ENCODE measurements at places on chromosomes 6 and 20.

GRCh38 chr6:56382416-56382940 is 135.1 kb upstream of the COL21A1 start:
- DNase-seq, result no peak

- no peak for DNase-seq
Measured at GRCh38 chr6:28719275-28719940, 193.7 kb downstream of the GPX5 start.

- no peak for DNase-seq
Measured at GRCh38 chr6:131167773-131168172, 32.5 kb downstream of the AKAP7 start.

DNA sequence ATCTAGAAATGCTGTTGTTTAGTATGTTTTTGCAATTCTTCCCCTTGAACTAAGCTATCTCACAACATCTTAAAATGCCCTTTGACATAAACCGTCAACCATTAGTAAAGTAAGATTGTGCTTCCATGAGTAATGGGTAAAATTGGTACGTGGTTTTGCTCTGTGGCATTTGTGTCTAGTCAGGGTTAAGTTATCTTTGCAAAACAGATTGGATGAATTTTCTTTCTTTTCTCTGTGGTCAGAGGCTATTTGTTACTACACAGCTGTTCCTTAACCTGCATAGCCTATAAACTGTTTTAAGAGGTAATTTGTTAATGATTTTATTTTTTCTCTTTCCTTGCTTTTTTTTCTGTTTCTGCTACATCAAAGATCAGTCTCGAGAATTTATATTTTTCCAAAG is 75.4 kb downstream of the RPP40 start:
- no peak for DNase-seq

DNA sequence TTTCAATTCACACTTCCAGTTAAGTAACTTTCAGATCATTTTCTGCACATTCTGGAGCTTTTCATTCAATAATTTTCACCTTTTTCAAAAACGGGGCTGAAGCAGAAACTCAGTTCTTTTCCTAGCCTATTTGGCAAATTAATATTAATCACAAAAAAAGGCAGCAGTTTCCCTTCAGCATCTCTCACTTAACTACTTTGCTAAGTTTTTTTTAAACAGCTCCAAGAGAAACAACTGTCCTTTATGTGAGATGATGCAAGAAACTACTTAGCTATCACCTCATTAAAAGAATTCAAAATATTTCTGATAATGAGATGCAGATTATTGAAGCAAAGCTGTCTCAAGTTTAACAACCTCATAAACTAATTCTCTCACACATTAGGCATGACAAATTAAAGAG is 11.8 kb downstream of the CASS4 start:
- DNase-seq, result no peak

GRCh38 chr6:80550748-80551147 is 444.3 kb downstream of the BCKDHB start:
- no peak for DNase-seq

GRCh38 chr6:88246654-88247053 is 80.5 kb upstream of the CNR1 start:
- DNase-seq, result no peak

DNA sequence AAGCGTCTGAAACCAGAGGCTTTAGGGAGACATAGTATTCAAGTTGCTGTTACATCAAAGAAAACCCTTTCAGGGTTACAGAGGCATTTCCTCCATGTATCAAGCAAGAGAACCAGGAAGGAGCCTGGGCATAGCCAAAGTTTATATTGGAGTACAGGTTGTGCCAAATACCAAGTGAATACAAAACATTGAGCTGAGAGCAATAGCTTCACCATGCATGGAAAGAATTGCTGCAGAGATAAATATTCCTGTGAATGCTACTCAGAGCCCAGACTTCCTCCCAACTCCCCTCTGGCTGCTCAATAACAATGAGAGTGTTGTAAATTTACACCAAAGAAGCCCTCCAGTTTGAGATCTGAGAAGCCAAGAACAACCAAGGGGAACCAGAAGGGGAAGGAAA is 618.9 kb downstream of the DHX35 start:
- no peak for DNase-seq

GRCh38 chr6:35534407-35535170 is 21.9 kb upstream of the TULP1 start:
- no peak for DNase-seq

- DNase-seq, result no peak
Measured at GRCh38 chr20:52746770-52747169, 225.4 kb upstream of the TSHZ2 start.

- no peak for DNase-seq
Measured at GRCh38 chr20:4766631-4767030, 44.9 kb downstream of the PRND start.

DNA sequence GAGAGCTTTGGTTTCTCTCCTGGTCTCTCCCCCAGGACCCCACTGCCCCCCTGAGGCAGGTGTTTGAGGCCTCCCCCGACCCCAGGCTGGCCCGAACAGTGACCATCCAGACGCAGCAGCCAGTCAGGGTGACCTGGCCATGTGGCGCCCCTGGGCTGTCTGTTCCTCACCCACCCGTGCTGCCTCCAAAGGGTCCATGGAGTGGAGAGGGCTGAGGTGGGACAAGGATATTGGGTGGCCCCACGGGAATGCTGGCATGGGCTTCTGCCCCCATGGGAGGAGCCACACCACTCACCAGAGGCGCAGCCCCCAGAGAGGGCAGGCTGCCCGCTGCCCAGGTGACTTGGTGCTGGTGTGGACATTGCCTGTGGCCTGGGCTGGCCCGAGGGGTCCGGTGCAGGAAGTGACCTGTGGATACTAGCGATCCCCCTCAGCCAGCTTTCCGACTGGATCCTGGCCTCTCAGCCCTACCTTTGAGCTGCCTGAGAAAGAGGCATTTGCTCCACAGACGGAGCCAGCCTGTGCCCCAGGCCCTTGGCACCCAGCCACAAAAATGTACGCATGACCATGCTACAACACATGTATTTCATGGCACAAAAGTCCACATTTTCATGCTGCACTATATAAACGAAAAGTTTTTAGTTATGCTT is 50.8 kb downstream of the BCAS4 start:
- DNase-seq, result no peak

DNA sequence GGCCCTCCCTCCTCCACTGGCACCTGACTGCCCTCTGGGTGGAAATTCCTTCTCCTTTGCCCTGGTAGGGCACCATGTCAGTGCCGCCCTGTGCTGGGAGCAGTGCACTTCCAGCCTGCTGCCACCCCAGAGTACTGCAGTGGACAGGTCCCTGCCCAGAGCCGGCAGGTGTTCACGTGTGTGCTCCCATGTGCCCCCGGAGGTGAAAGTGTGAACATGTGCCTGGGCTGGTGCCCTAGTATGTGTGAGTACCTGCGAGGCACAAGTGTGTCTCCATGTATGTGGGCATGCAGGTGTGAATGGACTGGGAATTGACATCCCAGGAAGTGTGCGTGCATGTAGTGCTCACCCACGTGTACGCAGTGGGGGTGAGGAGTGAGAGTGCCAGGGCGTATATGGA is 29.4 kb downstream of the SDCBP2 start:
- no peak for DNase-seq

GRCh38 chr6:92582211-92582610 is 837.1 kb downstream of the EPHA7 start:
- no peak for DNase-seq

- DNase-seq, result no peak
Measured at GRCh38 chr6:45974596-45974995, 41.1 kb downstream of the CLIC5 start.

Data from NCI-H2081 treated with DMSO at 0.1 percent for 48 hours (cell line).